Dermis blood vessel endothelial cell (primary cell): ENCODE measurements at places on chromosomes 2 and 18. TPM values are rescaled to one million over a fixed set of nuclear protein-coding genes. Genes with fewer than 3 reads are reported as not detected.

Gene SCG2
- under 0.01 and 0.05 TPM in 2 replicates for total RNA-seq

Gene HK2
- total RNA-seq, result 3.1 and 7.6 TPM in 2 replicates

Gene DSG4
- total RNA-seq, result not detected in 2 replicates

Gene XIRP2
- 0.23 TPM in 1 of 2 replicates, not detected in the other for total RNA-seq

Gene PFN4
- 0.23 and 1.7 TPM in 2 replicates for total RNA-seq

Gene CHRND
- not detected in 2 replicates for total RNA-seq

Gene MPP4
- 2.2 and 3.1 TPM in 2 replicates for total RNA-seq

Gene TBC1D8
- 81.3 and 89.8 TPM in 2 replicates for total RNA-seq

Gene COL6A3
- total RNA-seq, result 6.3 and 14.6 TPM in 2 replicates

Gene RUFY4
- not detected in 2 replicates for total RNA-seq

Gene SRD5A2
- not detected in 2 replicates for total RNA-seq

Gene TMEM37
- total RNA-seq, result 0.05 and 0.51 TPM in 2 replicates

Gene KCNG3
- not detected in 2 replicates for total RNA-seq

Gene UGT1A5
- total RNA-seq, result not detected in 2 replicates

Gene DES
- not detected in 2 replicates for total RNA-seq

Gene BUB1
- 14.5 and 62.7 TPM in 2 replicates for total RNA-seq

Gene GPR75
- total RNA-seq, result 1.6 and 1.9 TPM in 2 replicates

Gene E2F6
- total RNA-seq, result 13.9 and 14.8 TPM in 2 replicates

Gene DSG1
- not detected in 2 replicates for total RNA-seq

Gene STAT4
- 0.51 and 1.6 TPM in 2 replicates for total RNA-seq

Gene PID1
- under 0.01 and 0.05 TPM in 2 replicates for total RNA-seq

Gene TTL
- 20.8 and 27.6 TPM in 2 replicates for total RNA-seq

Gene HOXD4
- total RNA-seq, result 6.1 and 8.8 TPM in 2 replicates

Gene SPP2
- total RNA-seq, result not detected in 2 replicates

Gene SLC11A1
- under 0.01 and 0.05 TPM in 2 replicates for total RNA-seq

Gene DIS3L2
- 19.6 and 23.7 TPM in 2 replicates for total RNA-seq

Gene IL36A
- total RNA-seq, result not detected in 2 replicates

Gene GAL3ST2
- not detected in 2 replicates for total RNA-seq
